Naive thymus-derived CD4-positive, alpha-beta T cell (primary cell): ENCODE measurements at places on chromosomes 3 and 15. TPM values are rescaled to one million over a fixed set of nuclear protein-coding genes. Genes with fewer than 3 reads are reported as not detected.

The SPATA12 gene
- total RNA-seq = not detected in 2 replicates

The SAMD7 gene
- total RNA-seq = not detected

GRCh38 chr3:151230646-151231045 is 27.6 kb upstream of the GPR171 start:
- no peak overlapping the region for H3K27ac ChIP-seq
- no peaks in the 10 kb centered on the region for H3K27me3 ChIP-seq
- H3K36me3 ChIP-seq = no peaks in the 10 kb centered on the region
- H3K4me3 ChIP-seq = no peak overlapping the region

GRCh38 chr15:92288755-92289154 is 104.9 kb upstream of the ST8SIA2 start:
- no peak for DNase-seq
- no peaks in the 10 kb centered on the region for H3K27me3 ChIP-seq
- no peaks in the 10 kb centered on the region for H3K36me3 ChIP-seq
- H3K4me3 ChIP-seq = no peak overlapping the region
- no peak overlapping the region for H3K27ac ChIP-seq
- no peaks in the 10 kb centered on the region for H3K4me1 ChIP-seq

DNA sequence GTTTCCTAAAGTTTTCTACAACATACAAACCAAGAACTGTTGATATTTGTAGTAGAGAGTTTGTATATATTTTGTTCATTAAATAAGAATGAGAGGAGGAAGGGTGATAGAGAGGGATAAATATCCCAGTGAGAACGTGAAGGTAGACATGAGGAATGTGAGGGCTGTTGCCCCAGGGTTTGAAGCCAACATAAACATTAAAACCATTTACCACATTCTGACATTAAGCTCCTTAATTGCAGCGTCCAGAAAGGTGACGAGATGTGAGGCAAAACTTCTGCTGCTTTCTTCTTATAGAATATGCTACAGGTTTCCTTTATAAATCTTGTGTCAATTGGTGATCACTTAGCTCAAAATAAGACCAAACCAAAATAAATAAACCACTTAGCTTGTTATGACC is 267.8 kb upstream of the CNTN4 start:
- no peak overlapping the region for H3K4me3 ChIP-seq
- no peak overlapping the region for H3K27ac ChIP-seq
- no peaks in the 10 kb centered on the region for H3K4me1 ChIP-seq
- DNase-seq = no peak
- H3K36me3 ChIP-seq = no peaks in the 10 kb centered on the region

- DNase-seq = no peak
- peak overlapping the region; percentile 90 for H3K4me3 ChIP-seq
- peaks cover 7% of the 10 kb centered on the region for H3K36me3 ChIP-seq
- H3K4me1 ChIP-seq = peaks cover 57% of the 10 kb centered on the region
- H3K27me3 ChIP-seq = no peaks in the 10 kb centered on the region
These were observed 2.6 kb downstream of the GNAI2 start for GRCh38 chr3:50238549-50239026.
